ENCODE measurements at places on chromosomes 12 and 14.

DNA sequence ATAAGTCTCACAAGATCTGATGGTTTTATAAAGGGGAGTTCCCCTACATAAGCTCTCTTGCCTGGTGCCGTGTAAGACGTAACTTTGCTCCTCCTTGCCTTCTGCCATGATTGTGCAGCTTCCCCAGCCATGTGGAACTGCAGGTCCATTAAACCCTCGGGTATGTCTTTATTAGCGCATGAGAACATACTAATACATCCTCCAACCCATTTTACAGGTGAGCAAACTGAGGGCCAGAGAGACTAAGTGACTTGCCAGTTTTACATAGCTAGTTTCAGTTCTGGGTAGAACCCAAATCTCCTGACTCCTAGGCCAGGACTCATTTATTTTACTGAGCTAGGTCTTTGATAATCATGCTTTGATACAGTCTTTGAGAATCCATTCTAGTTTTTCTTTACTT is 406.9 kb downstream of the RAD51B start:
- DNase-seq = no peak

DNA sequence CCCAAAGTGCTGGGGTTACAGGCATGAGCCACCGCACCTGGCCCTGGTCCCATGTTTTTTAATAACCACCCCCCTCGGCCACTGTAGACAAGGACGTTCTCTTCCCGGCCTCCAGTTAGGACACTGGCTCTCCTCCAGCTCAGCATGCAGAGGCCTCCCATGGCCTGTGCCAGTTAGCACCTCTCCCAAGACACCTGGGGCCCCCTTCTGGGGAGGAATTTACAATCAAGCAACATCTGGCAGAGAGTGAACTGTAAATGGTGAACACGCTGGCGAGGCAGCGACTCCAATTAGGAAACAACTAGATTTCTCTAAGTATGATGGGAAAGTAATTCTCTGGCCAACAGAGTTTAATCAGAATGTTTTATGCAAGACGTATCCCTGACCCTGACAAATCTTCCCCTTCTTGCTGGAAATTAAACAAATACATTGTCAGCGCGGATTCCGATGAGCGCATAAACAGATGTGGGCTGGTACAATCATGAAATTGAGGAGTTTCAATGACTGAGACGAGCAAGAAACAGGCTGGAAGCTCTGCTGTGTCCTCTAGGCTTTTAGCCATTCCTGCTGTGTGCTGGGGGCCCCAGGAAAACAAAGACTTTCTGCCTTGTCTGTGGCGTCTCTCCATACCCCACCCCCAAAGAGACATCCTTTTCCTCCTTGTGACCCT is 61.7 kb upstream of the DLK1 start:
- DNase-seq = no peak

DNA sequence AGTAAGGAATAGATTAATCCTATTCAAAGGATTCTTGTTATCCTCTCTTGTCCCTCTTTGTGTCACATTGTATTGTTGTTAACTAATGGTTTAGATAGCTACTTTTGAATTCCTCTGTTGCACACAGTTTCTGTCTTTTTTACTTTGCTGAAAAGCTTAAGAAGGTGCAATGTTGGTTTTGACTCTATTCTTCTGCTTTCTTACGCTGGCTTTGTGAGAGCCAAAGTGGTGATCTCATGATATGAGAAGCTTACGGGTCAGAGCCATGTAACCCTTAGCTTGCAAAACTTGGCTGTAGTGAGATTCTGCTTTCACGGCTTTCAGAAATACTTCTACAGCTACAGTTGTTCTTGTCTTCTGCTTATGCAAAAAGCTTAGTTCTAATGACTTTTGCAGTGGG is 239.7 kb downstream of the TRHDE start:
- DNase-seq = no peak

- no peak for DNase-seq
Observed at GRCh38 chr12:51915003-51915625, 7.8 kb downstream of the ACVRL1 start.

DNA sequence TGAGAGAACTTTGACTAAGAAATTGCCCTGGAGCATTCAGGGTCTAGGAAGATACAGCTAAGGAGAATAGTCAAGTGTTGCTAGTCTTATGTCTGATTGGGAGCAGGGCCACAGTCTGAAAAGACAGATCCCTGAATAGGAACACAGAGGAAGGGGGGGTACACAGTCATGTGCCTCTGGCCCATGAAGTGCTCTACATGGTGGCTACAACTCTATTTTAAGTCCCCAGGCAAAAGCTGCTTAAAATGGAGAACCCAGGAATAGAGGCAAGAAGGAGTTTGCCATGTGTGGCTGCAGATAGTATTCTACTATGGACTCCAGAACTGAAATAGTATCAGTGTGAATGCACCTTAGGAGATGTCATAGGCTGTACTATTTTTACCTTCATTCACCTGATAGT is 118.0 kb upstream of the NPAS3 start:
- DNase-seq = no peak

DNA sequence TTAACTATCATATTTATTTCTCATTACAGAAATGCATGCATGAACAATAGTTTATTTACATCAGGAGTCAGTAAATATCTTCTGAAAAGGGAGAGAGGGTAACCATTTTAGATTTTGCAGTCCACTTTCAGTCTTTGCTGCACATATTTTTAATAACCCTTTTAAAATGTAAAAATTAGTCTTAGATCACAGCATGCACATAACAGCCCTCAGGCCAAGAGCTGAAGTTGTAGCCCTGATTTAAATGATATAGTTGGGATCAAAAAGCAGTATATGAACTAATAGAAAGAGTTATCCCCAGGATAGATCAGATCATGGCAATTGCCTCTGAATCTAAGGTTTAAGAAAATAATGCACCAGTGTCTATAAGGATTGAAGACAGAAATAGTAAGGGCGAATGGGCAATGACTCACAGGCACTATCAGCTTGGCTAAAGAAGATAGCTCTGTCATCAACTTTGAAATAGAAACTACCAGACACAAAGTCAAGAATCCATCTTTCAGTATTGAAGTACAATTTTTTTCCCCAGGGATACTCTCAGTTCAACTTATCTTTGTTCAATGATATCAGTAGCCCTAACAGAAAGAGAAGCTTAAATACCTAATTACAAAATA is 13.1 kb upstream of the CLEC7A start:
- no peak for DNase-seq

- no peak for DNase-seq
Observed at GRCh38 chr12:27730097-27730588, 19.5 kb downstream of the MRPS35 start.

DNA sequence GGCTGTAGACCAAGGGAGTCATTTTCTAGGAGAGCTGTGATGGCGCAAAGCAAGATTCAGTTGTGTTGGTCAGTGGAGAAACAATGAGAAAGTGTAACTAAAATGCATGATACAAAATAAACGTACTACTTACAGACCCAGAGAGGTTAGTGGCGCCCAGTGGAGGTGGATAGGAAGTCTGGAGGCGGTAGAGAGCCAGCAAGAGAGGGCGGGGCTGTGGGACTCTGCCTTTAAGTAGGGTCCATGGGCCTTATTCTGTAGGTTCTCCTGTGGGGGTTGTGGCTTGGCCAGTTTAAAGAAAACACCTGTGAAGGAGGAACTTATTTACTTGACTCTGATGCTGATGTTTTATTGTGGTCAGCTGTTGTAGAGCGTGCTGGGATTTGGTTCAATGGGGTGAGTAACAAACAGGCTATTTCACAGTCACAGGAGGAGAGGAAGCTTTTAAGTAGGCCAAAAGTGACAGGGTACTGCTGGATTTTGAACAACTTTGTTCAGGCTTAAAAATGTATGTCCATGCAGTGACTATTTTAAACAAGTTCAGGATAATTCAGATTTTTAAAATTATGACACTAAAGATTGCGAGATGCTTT is 1097.7 kb downstream of the TMTC2 start:
- no peak for DNase-seq

- DNase-seq = no peak
Observed at GRCh38 chr14:52069307-52070050, 620 bp upstream of the NID2 start.
